ENCODE measurements at places on chromosomes 2 and 18.

DNA sequence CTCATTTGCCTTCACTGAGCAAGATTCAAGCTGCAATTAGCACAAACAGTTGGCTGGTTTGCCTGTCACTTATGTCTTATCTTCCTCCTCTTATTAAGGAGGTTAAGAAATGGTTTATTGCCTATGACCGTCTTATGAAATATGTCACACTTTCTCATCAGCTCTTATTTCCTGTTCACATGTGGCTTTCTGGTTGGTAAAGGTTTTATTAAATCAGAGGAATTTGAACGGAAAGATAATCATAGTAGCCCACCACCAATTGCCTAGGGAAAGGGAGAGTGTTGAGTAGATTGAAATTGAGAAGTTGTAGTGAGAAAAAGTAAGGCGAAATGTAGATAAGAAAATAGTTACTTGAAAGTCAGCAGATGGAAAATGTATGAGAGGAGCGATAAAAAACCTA, 4.2 kb upstream of the IL1R1 start:
- DNase-seq: no peak

GRCh38 chr2:66264354-66264753, 170.6 kb upstream of the MEIS1 start:
- no peak for DNase-seq

DNA sequence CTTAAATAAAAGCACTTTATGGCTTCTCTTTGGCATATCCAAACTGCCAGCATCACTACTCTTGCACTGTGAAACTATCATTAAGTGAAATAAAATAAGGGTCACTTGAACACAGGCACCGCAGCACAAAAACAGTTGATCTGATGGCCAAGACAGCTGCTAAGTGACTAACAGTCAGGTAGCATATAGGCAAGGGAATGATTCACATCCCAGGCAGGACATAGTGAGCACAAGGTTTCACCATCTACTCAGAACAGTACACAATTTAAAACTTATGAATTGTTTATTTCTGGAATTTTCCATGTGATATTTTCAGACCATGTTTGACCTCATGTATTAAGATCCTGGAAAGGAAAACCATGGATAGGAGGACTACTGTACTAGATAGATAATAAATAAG, 214.2 kb downstream of the MREG start:
- no peak for DNase-seq

- DNase-seq: no peak
Measured at GRCh38 chr2:226207671-226208070, 591.9 kb downstream of the IRS1 start.

GRCh38 chr2:204359076-204359475, 186.2 kb upstream of the PARD3B start:
- DNase-seq: no peak

- peak; percentile 47 for DNase-seq
Measured at GRCh38 chr2:72605836-72606442, 219.9 kb downstream of the EXOC6B start.

GRCh38 chr2:51516667-51517066, 484.7 kb upstream of the NRXN1 start:
- DNase-seq: no peak

GRCh38 chr2:148812306-148812705, 62.7 kb upstream of the KIF5C start:
- no peak for DNase-seq

- no peak for DNase-seq
Measured at GRCh38 chr2:175414191-175414881, 232.8 kb upstream of the ATP5MC3 start.

GRCh38 chr18:34632321-34632720, 77.8 kb upstream of the DTNA start:
- no peak for DNase-seq

- no peak for DNase-seq
Measured at GRCh38 chr2:206256706-206257205, 17.7 kb upstream of the ZDBF2 start.

DNA sequence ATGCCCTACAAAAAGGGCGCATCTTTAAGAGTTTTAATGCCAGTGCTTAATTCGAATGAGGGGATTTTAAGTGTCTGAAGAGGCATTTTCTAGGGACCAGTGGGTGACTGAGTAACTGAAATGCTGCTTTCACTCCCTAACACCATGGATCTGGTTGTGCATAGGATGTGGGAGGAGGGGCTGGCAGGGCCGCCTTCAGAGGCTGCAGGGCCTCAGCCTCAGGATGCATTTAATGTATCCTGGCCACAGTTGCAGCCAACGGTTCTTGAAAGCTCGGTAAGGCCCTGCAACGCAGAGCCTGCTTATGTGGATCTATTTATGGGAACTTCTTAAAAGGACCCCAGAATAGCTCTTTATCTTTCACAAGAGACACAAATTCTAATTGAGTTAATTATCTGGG, 25.8 kb upstream of the IL18RAP start:
- DNase-seq: peak; percentile 30

DNA sequence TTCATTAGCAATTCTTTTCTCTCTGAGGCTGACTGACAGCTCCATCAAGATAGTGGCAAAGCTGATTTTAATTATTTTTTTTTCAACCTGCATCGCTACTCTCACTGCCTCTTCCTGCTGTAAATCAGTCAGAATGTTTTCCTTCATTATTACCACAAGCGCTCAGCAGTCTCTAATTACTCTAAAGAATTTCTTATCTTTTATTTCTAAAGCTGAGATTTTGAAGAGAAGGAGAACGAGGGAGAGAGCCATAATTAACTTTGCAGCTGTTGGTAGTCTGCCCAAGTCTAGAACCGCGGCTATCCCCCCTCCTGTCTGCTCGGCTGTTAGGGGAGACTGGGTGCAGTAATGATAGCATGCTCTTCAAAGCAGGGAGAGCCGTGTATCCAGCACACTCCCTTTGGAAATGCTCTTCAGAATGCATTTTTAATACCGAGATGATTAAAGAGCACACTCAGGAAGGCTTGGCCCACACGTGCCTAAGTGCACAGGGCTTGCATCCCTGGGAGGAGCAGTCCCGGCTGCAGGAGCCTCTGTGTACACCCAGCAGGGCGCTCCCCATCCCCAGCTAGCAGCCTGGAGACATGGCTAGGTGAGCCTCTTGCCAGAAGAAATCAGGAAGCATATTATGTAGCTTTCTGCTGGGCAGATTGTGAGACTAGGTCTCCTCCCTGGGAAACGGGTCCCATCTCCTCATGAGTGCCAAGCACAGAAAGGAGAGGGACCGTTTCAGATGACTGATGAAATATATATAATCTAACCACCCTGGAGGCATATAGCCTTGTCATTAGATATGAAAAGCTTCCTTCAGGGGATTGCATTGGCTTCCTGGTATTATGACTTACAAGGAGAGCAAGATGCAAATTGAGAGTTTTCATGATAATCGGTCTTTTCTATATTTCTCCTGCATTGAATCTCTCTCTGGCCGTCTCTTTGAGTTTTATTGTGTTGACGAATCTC, 555.2 kb downstream of the CMPK2 start:
- DNase-seq: no peak

GRCh38 chr2:112644155-112644932, 1.4 kb upstream of the SLC20A1 start:
- DNase-seq: peak; percentile 58

DNA sequence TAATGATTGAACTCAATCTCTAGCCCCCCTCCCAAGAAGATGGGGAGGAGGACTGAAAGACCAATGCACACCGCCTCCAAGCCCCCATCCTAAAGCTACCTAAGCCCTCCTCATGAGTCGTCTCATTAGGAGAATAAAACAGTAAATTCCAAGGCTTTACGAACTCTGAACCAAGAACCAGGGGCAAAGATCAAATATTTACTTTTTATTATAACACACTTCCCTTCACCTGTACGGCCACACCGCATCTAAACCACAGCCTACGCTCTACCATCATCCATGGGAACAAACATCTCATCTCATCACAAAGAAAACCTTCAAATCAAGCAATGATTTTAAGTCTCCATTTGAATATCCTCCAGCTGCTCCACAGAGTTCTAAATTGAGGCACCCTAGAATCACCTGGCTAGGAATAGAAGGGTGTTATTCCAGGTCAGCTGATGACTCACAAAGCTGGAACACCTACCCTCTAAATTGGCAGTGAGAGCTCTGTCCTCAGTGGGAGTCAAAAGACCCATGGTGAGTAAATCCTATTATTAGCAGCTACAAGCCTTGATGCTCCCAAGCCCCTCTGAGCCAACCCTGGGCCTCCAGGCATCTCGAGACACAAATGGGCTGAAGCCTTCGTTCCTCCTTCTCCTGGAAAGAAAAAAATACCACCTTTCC, 45.6 kb upstream of the BZW1 start:
- DNase-seq: no peak

DNA sequence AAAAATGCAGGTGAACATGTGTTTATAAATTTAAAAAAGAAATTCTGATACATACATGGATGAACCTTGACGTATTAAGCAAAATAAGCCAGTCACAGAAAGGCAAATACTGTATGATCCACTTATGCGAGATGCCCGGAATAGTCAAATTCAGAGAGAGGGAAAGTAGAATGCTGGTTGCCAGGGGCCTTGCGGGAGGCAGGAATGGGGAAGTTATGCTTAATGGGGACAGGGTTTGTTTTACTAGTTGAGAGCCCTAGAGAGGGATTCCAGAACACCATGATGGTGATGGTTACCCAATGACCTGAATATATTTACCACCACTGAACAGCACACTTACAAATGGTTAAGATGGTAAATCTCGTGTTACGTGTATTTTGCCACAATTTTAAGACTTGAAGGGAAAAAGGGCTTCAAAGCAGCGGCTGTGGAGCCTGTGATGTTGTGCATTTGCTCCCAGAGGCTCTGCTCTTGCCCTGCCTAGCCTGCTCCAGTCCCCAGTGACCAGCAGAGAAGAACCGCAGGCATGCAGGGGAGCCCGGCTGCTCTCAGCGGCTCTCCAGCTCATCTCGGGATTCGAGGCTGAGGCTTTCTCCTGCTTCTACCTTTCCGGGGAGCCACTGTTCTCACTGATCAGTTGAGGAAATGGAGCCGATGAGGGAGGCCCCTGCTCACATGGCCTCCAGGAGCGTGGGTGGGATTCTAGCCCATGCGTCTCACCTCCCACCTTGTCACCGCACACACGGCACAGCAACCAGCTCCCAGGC, 51.7 kb upstream of the TFCP2L1 start:
- DNase-seq: peak; percentile 17

DNA sequence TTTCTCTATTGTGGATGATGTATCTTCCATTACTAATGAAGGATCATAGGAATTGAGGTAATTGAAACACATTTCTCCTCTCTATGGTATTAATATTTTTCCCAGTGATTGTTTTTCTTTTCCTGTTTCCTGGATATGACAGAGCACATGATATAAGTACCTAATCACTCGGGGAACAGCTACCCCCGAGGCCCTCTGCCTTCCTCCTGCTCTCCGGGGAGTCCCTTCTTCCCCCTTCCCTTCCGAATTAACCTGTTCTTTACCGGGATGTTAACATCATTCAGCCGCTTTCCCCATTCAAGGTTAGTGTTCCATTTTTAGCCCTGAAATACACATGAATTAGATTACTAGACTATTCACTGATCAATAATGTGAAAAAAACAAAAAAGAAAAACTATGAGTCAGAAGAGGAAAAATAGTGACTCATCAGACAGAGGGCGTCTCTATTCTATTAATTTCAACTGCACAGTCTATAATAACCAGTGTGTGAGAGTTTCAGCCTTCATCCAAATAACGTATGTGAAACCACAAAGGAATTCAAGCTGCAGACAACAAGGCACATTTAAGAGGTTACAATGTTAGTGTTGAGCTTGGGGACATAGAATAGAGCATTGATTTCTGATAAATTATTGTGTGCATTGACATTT, 450.8 kb downstream of the DLGAP1 start:
- no peak for DNase-seq

DNA sequence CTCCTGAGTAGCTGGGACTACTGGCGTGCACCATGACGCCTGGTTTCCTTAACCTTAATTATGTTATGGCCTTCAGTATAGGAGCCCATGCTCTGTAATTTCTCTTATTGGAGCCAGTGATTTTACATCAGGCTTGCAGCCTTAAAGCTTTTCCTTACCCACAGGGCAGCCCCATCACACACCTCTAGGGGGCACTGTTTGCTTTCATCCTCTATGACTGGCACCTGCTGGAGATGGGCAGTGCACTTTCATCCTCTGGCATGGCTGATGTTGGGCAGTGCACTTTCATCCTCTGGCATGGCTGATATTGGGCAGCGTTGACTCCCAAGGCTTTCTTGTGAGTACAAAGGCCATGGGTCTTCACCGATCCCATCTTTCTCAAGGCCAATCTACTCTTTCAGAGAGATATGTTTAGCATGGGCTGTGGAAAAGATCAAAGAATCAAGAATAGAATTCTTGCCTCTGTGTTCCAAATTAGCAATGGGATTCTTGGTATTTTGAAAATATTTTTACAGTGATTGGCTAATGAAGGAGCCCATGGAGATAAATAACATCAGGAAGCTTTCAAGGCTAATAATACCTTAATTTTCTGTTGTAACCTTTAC, 80.7 kb upstream of the MEX3C start:
- DNase-seq: peak; percentile 83

DNA sequence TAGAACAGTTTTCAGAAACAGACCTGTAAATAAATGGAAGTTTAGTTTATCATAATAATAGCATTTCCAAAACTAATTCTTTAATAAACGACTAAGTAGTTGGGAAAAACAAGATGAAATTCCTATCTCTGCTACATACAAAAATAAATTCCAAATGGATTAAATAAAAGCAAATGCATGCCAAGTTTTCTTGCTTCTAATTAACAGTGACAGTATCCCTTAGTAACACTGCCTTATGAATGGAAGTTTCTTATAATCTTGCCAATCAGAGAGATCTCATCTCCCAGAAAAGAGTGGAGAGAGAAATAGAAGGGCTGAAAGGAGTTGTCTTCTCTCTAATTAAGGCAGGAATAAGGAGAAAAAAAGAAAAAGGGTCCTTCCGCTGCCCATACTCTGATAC, 133.9 kb downstream of the GFPT1 start:
- DNase-seq: no peak

DNA sequence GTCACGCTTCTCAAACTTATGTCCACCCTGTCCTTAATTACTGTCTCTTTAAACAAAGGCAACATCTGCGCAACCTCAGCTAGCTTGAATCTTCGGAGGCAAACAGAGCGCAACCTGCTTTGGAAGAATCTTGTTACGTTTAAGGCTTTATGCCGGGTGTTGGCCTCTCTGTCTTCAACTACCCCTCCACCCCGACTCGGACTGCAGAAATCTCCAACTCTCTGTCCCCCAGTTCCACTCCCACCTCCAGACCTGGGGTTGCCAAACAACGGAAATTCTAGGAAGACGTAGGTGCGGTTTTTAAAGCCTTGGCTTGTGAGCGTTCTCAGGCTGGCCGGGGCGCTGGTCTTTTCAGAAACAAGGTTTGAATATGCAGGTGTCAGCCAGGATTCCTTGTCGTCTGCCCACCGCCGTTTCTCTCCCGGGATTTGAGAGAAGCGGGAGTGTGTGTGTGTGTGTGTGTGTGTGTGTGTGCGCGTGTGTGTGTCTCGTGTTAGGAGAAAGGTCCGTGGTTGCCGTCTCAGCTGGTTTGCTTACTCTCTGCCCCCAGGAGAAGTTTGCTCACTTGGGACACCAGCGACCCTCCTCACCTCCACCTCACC, 1.1 kb upstream of the ONECUT2 start:
- DNase-seq: peak; percentile 67

- DNase-seq: no peak
Measured at GRCh38 chr2:214529021-214529420, 118.2 kb downstream of the VWC2L start.

- no peak for DNase-seq
Measured at GRCh38 chr2:43333101-43333655, 106.8 kb upstream of the ZFP36L2 start.

All from GM23338 (cell line).